HCEC 1CT (cell line): ENCODE measurements at places on chromosomes 3 and 15.

DNA sequence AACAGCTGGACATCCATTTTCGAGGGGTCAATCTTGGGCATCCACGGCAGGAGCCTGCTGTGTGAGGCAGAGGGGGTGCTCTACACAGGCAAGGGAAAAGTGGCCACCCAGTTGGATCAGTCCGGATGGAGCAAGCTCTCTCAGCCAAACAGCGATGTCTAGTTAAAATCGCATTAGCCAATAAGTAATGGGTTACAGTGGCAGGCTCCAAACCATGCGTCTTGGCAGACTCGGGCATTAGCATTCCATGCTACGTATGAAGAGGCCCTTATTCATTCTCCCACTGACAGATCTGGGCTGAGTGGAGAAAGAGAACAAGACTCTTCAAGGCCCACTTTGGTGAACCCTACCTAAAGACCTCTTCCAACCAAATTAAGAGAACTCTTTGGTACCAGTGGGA is 49.3 kb downstream of the CCNB2 start:
- DNase-seq = no peak

GRCh38 chr15:41501931-41502794 is 8.5 kb downstream of the ITPKA start:
- DNase-seq = no peak

GRCh38 chr15:56040081-56041035 is 46.9 kb upstream of the NEDD4 start:
- DNase-seq = peak; percentile 94

- DNase-seq = no peak
These were observed 8.5 kb downstream of the MINDY2 start for GRCh38 chr15:58779554-58779953.
